ENCODE measurements at places on chromosomes 16 and 17.
A peak's percentile ranks its signal among the peaks of the same experiment; 100 is the strongest.

GRCh38 chr17:42553161-42553818, 567 bp downstream of the HSD17B1 start:
- DNase-seq: no peak

- DNase-seq: no peak
Measured at GRCh38 chr16:89104930-89105571, 11.4 kb downstream of the ACSF3 start.

GRCh38 chr16:64621616-64622015, 500.2 kb downstream of the CDH11 start:
- no peak for DNase-seq

GRCh38 chr16:78993346-78993745, 607.2 kb downstream of the MAF start:
- no peak for DNase-seq

DNA sequence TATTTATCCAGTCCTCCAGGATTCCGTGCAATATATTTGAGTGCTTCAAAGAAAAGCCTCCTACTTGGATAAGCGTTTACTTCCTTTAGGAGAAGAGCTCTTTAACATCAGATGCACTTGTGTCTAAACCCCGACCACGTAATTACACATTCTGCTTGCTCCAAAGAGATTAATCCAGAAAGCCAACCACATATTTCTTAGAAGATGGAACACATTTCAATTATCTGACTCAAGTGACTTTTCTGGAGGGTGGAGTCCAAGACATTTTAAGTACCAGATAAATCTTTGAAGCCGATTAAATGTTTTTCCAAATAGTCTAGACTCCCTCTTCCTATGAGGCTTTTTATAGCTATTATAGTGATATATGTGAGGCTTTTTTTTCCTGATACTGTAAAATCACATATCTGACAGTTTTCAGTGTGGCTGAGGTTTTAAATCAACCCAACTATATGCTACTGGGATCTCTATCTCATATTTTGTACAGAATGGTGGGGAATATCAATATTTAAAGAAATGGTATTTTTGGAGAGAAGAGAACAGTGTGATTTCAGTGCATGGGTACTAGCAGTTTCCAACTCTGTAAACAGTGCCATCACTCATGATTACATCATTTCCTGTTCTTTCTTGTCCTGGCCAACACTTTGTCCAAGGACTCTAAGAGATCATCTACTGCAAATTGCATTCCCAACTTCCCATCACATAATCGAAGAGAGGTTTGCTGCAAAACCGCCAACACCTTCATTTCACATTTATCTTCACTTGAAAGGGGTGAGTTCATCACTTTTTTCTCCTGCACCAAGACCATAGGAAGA, 192.4 kb upstream of the HSBP1 start:
- DNase-seq: peak; percentile 37

DNA sequence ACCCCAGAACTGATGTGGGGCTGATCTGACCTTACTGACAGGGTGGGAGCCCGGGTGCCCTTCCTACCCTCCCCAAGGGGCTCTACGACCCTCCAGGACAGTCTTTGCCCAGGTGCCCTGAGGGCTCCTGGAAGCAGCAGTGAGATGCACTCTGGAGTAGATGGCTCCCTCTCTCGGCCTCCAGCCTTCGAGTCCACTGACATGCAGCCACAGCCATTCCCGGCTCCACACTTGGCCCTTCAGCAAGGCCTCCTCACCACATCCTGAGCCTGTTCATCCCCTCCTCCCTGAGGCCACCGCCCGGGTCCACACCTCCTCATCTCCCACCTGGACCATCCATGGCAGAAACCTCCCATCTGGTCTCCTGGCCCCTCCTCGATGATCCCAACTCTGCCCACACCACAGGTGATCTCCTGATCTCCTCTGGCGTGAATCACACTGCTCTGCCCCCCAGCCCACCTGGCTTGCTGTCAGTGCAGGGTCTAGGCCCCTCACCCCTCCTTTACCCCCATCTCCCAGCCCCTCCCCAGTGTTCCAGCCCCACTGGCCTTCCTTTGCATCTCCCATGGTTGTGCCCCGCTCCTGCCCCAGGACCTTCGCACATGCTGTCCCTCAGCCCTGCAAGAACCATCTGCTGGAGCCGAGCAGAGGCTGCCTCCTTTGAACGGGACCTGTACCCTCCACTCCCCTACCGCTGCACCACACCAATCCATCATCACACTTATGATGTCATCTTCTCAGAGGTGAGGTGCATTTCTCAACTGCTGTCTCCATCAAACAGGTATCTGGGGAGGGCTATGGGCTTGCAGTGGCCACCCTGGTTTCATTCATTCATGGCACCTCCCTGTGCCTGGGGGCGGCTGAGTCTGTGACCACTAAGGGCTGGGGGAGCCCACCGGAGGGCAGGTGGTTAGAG, 44.7 kb downstream of the SOCS1 start:
- no peak for DNase-seq

DNA sequence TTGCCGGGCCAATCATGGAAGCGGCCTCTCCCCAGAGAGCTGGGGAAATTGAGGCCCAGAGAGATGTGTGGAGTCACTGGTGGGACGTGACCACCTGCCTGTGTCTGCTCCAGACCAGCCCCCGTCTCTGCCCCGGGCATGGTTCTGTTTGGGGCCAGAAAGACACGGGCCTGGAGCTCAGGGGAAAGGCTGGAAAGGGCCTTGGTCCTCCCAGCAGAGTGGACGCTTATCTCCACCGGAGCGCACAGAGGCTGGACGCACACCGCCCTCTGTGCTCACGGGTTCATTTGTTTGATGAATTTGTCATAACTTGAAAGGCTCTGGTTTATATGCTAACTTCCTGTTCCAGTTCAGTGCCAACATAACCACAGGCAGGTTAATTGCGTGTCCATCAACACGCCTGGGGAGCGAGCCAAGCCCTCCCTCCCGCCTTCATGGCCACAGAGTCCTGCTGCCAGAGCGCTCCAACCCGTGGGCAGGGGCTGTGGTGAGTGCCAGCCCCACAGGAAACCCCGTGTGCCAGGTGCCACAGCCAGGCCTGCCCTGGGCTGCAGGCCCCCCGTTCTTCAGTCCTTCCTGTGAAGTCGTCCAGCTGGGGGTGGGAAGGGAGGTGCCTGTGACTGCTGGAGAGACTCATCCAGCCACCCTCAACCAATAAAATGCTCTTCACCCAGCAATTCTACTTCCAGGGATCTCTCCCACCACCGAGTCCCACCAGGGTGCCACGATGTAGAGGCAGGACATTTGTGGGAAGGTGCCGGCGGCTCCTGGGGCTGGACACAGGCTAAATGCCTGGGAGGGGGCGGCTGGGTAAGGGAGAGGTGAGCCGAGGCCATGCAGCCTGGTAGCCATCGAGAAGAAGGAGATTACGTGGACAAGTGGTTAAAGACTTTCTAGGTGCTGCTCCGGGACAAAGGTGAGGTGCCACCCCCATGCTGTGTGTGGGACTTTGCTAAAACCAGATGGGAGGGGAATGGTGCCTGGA, 29.4 kb upstream of the BAHCC1 start:
- no peak for DNase-seq

DNA sequence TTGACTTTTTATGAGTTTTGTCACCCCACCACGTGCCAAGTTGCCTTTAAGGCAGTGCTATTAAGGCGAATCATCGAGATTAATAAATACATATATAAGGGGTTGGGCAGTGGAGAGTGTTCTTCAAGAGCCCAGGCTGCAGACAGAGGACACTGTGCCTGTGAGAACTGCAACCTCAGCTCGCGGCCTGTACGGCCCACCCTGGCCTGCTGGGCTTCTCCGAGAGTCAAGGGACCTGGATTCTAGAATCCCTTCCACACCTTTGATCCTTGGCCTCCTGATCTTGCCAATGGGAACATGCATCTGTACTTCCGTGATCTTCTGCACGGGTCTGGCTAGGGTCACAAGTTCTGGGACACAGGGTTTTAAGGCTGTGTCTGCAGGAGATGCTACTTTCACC, 54.5 kb downstream of the IRX5 start:
- DNase-seq: no peak

DNA sequence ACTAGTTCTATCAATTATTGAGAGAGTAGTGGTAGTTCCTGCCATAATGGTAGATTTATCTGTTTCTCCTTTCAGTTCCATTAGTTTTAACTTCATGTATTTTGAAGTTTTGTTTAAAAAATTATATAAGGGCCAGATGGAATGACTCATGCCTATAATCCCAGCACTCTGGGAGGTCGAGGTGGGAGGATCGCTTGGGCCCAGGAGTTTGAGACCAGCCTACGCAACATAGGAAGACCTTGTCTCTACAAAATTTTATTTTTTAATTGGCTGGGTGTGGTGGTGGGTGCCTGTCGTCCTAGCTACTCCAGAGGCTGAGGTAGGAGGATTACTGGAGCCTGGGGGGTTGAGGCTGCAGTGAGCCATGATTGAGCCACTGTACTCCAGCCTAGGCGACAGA, 14.1 kb upstream of the UBTF start:
- DNase-seq: no peak

DNA sequence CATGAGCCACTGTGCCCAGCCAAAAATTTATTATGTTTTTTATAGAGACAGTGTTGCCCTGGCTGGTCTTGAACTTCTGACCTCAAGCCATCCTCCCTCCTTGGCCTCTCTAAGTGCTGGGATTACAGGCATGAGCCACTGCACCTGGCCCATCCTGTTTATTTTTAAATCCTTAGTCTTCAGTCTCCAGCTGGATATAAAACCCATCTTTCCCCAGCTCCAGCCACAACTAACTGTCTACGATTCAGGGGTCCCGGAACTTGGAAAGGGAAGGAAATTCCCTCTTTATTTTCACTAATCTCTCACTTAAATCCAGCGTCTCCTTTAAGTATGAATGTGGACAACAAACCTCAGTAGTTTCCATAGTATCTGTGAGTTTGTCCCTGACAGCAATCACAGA, 62.2 kb downstream of the IQCK start:
- DNase-seq: no peak

DNA sequence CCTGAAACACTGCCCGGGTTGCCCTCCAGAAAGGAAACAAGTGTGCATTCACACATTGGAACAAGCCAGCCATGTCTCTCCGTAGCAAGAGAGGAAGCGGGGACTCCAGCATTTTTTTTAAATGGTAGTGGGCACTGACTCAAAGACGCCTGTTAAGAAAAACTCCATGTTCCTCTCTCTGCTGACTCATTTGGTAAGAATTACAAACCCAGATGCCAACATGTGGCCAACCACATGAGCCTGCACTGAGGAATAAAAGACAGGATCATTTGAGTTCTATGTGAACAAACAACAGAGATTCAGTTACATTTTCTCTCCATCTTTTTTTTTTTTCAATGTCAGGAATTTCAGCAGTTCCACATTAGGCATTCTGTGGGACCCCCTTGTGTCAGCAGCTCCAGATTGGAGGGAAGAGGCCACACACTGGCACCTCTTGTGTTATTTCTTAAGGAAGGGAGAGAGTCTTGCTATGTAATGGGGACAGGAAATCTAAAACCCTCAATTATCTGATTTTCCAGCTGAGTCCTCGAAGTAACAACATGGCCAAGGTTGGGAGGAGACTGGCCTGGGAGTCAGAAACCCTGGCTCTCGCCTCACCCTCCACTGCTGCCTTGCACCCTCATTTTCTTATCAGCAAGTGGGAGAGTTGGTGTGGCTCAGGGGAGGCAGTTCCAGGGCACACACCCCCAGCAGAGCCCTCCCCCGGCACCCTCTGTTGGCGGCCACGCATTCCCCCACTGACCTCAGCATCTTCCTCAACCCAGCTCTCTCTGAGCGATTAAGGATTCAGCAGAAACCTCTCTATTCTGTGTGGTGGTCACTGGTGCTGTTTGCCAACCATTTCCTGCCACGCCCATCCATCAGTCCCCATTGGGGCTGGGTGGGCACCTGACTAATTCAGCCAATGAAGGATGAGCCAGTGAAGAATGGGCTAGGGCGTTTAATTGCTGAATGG, 173.0 kb downstream of the FOXL1 start:
- DNase-seq: no peak

DNA sequence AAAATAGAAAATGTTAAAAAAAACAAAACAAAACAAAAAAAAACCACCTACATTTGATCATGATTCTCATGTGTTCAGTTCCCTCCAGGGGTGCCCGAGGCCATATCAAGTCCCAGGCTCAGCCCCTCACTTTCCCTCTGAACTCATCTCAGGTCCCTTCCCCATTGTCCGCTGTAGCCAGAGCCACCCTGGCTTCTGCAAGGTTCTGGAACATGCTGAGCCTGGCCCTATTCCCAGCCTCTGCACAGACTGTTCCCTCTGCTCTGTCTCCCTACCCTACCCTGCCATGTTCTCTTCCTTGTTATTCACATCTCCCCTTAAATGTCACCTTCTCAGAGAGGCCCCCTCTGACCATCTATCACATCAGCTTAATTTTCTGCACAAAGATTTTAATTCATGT, 46.9 kb downstream of the TK2 start:
- DNase-seq: no peak

DNA sequence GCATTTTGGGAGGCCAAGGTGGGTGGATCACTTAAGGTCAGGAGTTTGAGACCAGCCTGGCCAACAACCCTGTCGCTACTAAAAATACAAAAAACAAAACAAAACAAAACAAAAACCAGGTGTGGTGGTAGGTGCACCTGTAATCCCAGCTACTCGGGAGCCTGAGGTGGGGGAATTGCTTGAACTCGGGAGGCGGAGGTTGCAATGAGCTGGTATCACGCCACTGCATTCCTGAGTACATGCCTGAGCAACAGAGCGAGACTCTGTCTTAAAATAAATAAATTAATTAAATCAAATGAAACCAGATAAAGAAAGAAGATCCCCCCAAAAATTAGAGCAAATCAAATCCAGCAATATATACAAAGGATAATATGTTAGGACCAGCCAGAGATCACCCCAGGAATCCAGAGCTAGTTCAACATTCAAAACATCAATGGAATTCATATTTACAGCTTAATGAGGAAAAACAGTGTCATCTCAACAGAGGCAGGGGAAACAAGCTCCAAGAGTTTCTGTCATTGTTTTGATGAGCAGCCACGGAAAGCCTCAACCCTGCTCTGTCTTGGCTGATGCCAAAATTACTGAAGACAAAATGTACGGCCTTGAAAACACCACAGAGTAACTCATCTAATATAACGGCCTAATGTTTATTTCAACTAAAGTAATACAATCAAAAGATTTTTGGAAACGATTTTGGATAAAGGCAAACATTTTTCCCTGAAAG, 3.7 kb downstream of the PEMT start:
- no peak for DNase-seq

GRCh38 chr17:50365649-50366393, 7.2 kb downstream of the MRPL27 start:
- no peak for DNase-seq

GRCh38 chr16:65672960-65673359, 551.1 kb upstream of the CDH11 start:
- DNase-seq: peak; percentile 14

DNA sequence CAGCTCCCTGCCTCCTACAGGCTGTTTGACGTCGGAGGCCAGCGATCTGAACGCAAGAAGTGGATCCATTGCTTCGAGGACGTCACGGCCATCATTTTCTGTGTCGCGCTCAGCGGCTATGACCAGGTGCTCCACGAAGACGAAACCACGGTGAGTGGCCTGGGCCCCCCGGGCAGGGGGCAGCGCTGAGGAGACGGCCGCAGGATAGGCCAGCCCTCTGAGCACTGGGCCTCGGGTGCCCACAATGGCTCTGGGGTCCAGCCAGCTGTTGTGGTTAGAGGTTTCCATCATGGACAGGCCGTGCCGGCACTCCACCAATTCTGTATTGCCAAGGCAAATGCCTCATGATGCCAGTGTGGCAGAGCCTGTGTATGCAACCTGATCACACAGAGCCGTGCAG, 88.6 kb downstream of the AMFR start:
- no peak for DNase-seq

- DNase-seq: no peak
Measured at GRCh38 chr17:6374761-6375312, 60.1 kb downstream of the AIPL1 start.

Data from GM04504 (cell line).